Chondrocyte (in vitro differentiated cells): ENCODE measurements at places on chromosomes 2 and 18.
A peak's percentile ranks its signal among the peaks of the same experiment; 100 is the strongest.

DNA sequence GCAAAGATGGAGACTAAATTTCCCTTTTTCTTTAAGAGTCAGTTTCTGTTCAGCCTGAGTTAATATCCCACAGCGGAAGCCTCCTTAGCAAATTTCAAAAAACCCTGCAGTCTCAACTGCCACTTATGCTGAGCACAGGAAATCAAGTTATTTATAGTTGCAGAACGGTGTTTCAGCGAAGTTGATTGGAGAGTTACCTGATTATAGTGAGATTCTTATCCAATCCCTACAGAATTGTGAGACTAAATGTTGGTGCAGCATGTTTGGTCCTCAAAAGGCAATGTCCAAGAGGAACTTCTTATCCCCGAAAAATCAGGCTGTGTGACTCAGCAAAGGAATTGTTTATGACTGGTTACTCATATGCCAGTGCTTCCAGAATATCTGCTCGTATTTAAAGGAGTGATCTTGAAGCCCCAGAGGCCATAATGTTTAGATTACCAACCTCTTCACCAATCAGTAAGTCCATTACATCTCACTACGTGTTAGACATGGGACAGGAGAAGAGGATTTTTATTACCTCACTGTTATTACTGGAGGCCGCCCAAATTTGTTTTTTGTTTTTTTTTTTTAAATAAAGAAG is 67.9 kb downstream of the LRRFIP1 start:
- H3K4me3 ChIP-seq: peak overlapping the region; percentile 52
- no peaks in the 10 kb centered on the region for H3K27me3 ChIP-seq
- no peak for DNase-seq
- H3K36me3 ChIP-seq: no peaks in the 10 kb centered on the region
- peaks cover 78% of the 10 kb centered on the region for H3K4me1 ChIP-seq

DNA sequence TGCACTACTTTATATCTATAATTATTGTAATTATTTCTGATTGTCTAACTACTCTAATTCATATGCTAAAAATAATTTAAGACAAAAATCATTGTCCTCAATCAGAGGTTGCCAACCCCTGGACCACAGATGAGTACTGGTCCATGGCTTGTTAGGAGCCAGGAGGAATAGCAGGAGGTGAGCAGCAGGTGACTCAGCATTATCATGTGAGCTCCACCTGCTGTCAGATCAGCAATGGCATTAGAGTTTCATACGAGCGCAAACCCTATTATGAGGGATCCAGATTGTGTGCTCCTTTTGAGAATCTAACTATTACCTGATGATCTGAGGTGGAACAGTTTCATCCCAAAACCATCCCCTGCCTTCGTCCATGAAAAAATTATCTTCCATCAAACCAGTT is 1434.4 kb downstream of the LRP1B start:
- H3K4me3 ChIP-seq: no peak overlapping the region
- H3K27ac ChIP-seq: no peak overlapping the region
- H3K4me1 ChIP-seq: no peaks in the 10 kb centered on the region
- no peak for DNase-seq
- H3K36me3 ChIP-seq: no peaks in the 10 kb centered on the region

GRCh38 chr18:51953521-51953920 is 386.5 kb upstream of the DCC start:
- H3K27ac ChIP-seq: no peak overlapping the region
- H3K4me3 ChIP-seq: no peak overlapping the region
- no peaks in the 10 kb centered on the region for H3K27me3 ChIP-seq
- no peaks in the 10 kb centered on the region for H3K4me1 ChIP-seq

- no peaks in the 10 kb centered on the region for H3K36me3 ChIP-seq
- no peak for DNase-seq
- H3K27ac ChIP-seq: peak overlapping the region; percentile 10
- peaks cover 48% of the 10 kb centered on the region for H3K4me1 ChIP-seq
Observed at GRCh38 chr2:37918742-37919186, 6.3 kb upstream of the RMDN2 start.

GRCh38 chr18:22228976-22229375 is 59.6 kb downstream of the GATA6 start:
- no peak for DNase-seq
- H3K27ac ChIP-seq: no peak overlapping the region
- H3K4me1 ChIP-seq: peaks cover 6% of the 10 kb centered on the region
- no peaks in the 10 kb centered on the region for H3K36me3 ChIP-seq
- H3K27me3 ChIP-seq: peaks cover 18% of the 10 kb centered on the region

DNA sequence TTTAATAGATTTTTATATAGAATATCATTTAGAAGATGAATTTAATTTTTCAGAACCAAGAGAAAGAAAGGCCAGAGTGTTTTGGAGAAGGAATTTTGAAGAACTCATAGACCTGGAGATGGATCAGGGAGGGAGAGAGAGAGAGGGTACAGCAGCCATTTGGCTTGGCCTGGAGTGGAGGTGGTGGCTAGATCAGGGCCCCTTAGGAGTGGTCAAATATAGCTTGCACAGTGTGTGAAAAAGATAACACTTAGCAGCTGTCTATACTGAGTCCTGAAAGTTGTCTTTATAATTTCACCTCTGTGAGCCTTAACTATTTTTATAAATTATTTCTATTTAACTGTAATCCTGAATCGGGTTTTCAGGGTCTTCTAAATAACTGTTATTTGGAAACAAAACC is 38.8 kb upstream of the ACYP2 start:
- no peaks in the 10 kb centered on the region for H3K36me3 ChIP-seq
- H3K4me3 ChIP-seq: no peak overlapping the region
- H3K27me3 ChIP-seq: no peaks in the 10 kb centered on the region
- no peak for DNase-seq
- no peaks in the 10 kb centered on the region for H3K4me1 ChIP-seq

DNA sequence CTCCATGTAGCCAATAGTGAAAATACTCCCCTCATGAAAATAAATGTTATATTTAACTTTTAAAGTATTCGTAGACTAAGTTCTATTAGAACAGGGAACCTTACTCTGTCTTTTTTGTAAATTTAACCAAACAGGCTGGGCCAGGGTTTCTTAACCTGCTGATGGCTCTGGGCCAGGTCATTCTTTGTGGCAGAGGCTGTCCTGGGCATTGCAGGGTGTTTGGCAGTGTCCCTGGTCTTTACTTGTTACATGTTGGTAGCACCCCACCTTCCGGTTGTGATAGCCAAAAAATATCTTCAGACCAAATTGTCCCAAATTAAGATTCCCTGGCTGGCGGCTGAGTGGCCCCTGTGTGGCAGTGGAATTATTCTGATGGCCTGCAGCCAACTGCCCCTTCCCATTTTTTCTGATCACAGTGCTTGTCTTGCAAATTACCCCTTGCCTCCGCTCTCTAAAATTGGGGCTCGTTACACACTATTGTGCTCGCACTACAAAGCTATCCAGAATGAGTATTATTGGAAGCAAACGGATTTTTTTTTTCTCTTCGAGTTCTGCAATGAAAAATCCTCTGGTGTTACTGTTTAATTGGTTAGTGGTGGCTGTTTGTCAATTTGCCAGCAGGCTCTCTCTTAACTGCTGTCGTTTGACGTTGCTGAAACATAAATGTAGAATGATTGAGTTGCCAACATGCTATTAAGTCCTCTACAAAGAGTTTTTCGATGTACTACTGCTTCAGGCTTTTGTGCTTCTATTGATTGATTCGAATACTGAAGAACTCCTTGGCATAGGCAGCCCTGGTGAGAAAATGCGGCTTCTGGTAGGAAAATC is 216.9 kb downstream of the SH3RF3 start:
- H3K27ac ChIP-seq: no peak overlapping the region
- H3K36me3 ChIP-seq: peaks cover 9% of the 10 kb centered on the region
- H3K27me3 ChIP-seq: no peaks in the 10 kb centered on the region
- no peak overlapping the region for H3K4me3 ChIP-seq
- no peak for DNase-seq
- H3K4me1 ChIP-seq: peaks cover 73% of the 10 kb centered on the region

DNA sequence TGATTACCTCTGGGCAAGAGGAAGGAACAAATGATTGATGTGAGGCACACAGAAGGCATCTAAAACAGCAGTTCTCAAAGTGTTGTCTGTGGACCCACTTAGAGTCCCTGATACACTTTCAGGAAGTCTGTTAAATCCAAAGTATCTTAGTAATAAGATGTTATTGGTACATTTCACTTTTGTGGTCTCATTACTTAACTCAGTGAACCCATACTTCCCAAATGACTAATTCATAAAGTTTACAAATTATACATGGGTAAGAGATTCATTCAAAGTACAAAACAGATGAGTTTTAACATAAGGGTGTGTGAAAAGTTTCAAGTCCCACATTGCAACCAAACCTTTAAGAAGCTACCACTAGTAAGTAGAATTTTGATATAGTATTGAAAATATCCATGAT is 440.5 kb downstream of the NUP35 start:
- no peak overlapping the region for H3K4me3 ChIP-seq
- peaks cover 15% of the 10 kb centered on the region for H3K27me3 ChIP-seq
- H3K36me3 ChIP-seq: no peaks in the 10 kb centered on the region
- no peaks in the 10 kb centered on the region for H3K4me1 ChIP-seq
- no peak for DNase-seq

GRCh38 chr18:56289381-56289780 is 349.0 kb downstream of the TXNL1 start:
- no peak for DNase-seq
- no peaks in the 10 kb centered on the region for H3K36me3 ChIP-seq
- peaks cover 33% of the 10 kb centered on the region for H3K4me1 ChIP-seq
- no peak overlapping the region for H3K27ac ChIP-seq
- H3K4me3 ChIP-seq: no peak overlapping the region

DNA sequence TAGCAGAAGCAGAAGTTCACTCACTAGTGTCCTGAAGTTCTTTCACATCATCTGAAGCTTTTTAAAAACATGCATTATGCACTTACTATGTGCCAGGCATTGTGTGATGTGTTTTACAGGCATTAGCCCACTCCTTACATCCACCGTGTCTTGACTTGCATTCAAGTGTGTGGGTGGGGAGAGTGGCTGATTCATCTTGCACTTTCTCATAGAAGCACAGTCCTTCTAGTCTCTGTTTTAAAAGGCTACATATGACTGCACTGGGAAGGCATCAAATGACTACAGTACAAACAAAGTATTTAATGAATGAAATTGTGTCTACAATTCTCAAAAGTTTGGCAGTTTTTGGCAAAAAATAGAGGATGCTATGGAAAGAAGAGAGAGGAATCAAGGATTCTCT is 21.6 kb upstream of the DSC3 start:
- H3K36me3 ChIP-seq: no peaks in the 10 kb centered on the region
- no peak for DNase-seq
- H3K27ac ChIP-seq: no peak overlapping the region
- peaks cover 11% of the 10 kb centered on the region for H3K4me1 ChIP-seq
- H3K27me3 ChIP-seq: peaks cover 13% of the 10 kb centered on the region

- no peaks in the 10 kb centered on the region for H3K27me3 ChIP-seq
- no peak overlapping the region for H3K27ac ChIP-seq
- no peak overlapping the region for H3K4me3 ChIP-seq
- H3K4me1 ChIP-seq: peaks cover 10% of the 10 kb centered on the region
- peaks cover 3% of the 10 kb centered on the region for H3K36me3 ChIP-seq
- DNase-seq: no peak
Observed at GRCh38 chr2:30463535-30463934, 16.5 kb downstream of the LCLAT1 start.

- H3K27me3 ChIP-seq: no peaks in the 10 kb centered on the region
- no peak for DNase-seq
- peaks cover 6% of the 10 kb centered on the region for H3K4me1 ChIP-seq
Observed at GRCh38 chr2:172447811-172448493, 20.6 kb downstream of the ITGA6 start.

DNA sequence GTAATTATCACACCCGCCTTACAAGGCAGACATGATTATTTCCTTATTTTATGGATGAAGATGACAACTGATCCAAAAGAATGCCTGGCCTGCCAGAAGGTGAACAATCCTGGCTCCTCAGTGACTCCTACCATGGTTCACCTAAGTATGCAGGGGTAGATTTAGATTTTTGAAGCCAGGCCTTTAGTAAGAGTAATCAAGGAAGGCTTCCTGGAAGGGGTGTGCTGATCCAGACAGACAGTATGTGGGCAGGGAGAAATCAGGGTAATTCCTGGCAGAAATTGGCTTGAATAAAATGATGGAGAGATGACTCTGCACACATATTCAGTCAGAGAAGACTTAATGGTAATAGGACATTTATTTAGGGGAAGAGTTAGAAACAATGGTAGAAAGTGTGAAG is 637.7 kb upstream of the FANCL start:
- peaks cover 19% of the 10 kb centered on the region for H3K27me3 ChIP-seq
- DNase-seq: no peak
- H3K4me3 ChIP-seq: no peak overlapping the region
- H3K27ac ChIP-seq: no peak overlapping the region
- no peaks in the 10 kb centered on the region for H3K4me1 ChIP-seq

DNA sequence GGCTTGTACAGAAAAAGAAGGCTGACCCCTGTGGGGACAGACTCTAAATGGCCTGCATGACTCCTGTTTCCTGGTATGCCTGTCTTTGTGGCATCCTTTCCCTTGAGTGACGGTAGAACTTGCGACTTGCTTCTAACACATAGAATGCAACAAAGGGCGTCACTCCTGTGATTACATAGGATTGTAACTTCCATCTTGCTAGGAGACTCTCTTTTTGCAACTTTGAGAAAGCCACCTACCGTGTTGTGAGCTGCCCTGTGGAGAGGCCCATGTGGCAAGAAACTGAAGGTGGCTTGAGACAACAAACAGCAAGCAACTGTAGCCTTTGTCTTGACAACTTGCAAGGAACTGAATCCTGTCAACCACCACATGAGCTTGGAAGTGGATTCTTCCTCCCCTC is 46.5 kb downstream of the THNSL2 start:
- no peak overlapping the region for H3K4me3 ChIP-seq
- no peaks in the 10 kb centered on the region for H3K36me3 ChIP-seq
- peaks cover 34% of the 10 kb centered on the region for H3K27me3 ChIP-seq
